ENCODE measurements at places on chromosomes 4 and X.
A peak's percentile ranks its signal among the peaks of the same experiment; 100 is the strongest.

DNA sequence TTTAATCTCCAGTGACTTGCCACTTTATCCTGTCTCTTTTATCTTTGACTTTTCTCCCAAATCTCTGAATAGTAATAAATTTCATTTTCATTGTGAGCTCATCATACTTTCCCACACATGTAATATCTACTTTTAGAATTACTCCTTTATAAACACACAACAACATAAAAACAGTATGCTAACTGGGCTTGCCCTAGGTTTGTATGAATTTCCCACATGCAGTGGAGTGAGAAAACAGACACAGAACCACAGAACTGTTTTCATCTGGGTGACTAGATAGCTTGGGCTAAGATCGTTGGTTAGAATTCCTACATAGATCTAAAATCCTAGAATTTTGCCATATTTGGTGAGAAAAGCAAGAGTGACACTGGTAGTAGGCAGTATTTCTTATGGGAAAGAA is 409.5 kb downstream of the SPRY1 start:
- no peak for DNase-seq

DNA sequence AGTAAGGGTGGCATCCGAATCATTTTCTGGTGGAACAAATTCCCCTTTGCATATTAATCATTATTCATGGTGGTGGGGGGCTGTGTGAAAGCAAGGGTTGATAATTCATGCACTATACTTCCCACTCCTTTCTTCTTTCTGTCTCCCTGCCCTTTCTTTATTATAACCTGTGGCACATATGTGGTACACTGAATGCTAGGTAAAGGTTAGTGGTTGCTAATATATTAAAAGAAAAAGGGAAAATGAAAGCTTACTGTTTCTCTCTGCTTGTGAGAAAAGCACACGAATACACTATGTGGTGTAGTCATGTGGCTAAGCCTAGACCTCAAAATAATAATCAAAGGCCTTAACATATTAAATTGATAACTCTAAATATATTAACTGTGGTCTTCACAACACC is 178.4 kb upstream of the RPS6KA3 start:
- no peak for DNase-seq

DNA sequence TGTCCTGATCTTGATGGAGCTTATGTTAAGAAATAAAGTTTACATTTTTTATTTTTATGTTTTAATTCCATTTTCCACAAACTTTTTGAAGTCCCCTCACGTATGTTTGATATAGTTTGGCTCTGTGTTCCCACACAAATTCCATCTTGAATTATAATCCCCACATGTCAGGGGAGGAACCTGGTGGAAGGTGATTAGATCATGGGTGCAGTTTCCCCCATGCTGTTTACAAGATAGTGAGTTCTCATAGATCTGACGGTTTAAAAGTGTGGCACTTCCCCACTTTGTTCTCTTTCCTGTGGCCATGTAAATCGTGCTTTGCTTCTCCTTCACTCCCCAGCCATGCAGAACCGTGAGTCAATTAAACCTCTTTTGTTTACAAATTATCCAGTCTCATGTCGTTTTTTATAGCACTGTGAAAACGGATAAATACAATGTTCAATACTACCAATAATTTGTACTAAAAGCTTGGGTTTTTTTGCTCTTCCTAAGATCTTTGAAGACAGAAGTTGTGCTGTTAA is 89.8 kb downstream of the PAPSS1 start:
- no peak for DNase-seq

DNA sequence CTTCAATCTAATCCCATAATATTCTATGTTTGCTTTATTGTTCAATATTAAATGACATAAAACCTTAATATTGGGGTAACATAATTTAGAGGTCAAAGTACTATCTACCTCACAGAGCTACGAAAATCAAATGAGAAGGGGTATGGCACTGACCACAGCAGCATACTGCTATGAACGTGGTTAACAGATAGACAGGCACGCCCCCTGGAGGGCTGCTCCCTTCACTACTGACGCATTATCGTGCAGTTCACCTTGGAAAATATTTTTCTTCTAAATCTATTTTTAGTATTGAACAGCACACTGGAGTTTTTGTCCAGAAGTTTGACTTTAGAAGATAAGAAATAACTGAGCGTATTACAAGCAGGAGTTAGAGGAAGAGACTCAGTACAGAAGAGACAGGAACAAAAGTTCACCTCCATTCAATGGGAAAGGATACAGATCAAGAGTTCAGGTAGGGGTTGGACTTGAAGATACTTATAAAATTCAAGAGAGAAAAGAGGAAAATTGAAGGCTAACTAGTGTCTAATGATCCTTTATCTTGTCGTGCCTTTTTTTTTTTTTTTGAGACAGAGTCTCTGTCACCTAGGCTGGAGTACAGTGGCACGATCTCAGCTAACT is 22.7 kb downstream of the MAP9 start:
- peak; percentile 20 for DNase-seq

- DNase-seq = no peak
Observed at GRCh38 chrX:12986164-12986779, 11.4 kb downstream of the TMSB4X start.

GRCh38 chr4:128961405-128961804 is 131.9 kb downstream of the SCLT1 start:
- no peak for DNase-seq

DNA sequence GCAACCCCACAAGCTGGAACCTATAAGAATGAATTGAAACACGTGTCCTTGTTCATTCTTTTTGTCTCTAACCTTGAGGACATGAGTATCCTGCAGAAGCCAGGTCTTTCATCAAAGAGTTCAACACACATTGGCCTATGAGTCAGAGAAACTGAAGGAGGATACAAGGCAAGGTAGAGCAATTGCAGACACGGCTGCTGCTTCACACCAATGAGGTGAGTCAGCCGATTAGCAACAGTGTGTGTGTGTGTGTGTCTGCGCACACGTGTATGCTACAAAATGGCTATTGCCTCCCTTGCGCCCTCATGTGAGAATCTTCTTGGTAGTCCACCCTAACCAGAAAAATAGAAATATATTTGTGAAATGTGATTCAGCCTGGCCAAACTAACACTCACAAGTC is 1477.7 kb upstream of the IGFBP7 start:
- no peak for DNase-seq

DNA sequence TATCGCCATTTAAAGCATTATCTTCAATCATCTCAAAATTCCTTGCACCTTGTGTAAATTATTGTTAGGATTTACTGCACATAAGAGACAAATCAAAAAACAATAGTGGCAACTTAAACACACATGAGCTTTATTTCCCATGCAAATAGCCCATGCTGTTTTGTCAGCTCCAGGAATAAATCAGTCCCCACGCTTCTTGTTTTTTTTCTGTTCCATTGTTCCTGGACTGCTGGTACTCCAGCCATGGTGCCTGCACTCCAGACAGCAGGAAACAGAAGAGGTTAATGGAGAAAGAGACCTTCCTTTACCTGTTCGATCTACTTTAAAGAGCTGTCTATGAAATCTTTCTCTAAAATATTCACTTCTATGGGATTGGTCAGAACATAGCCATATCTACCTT is 1515.7 kb upstream of the TENM3 start:
- DNase-seq = no peak

GRCh38 chr4:89829470-89830138 is 7.4 kb downstream of the SNCA start:
- DNase-seq = peak; percentile 58

GRCh38 chr4:37951461-37952352 is 8.5 kb upstream of the PTTG2 start:
- no peak for DNase-seq

DNA sequence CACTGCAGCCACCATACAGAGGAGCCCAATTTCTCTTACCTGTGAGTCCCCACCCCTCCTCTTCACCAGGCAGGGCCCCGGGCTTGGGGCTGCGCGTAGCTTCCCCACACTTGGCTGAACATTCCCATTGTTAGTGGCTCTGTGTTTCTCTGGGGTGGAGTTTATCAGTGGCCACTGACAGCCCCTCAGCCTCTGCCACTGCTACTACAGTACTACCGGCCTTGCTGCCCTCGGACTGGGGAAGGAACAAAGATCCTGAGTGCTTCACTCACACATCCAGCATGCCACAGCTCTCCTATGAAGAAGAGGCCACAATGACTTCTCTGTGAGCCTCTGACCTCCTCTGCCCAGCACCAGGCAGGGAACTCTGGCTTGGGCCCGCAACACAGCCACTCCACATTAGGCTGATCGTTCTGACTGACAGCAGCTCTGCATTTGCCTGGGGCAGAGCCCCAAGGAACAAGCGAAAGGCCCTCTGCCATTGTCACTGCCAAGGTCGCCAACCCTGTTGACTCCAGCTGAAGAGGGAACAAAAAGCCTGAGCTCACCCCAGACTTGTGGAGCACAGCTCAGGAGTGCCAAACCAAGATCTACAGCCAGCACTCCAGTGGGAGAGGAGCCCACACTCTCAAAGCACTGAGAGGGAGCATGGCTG is 24.0 kb downstream of the ABCB7 start:
- no peak for DNase-seq

DNA sequence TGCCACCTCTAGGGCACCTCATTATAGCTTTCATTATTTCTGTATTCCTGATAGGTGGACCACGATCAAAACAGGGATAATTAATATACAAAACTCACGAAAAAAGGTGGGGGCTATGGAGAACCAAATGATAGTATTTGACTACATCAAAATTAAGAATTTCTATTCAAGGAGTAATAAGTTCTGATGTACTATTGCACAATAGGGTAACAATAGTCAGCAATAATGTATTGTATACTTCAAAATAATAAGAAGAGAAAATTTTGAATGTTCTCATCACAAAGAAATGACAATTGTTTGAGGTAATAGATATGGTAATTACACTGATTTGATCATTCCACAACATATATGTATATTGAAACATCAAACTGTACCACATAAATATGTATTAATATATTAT is 327.3 kb upstream of the TRAM1L1 start:
- no peak for DNase-seq

DNA sequence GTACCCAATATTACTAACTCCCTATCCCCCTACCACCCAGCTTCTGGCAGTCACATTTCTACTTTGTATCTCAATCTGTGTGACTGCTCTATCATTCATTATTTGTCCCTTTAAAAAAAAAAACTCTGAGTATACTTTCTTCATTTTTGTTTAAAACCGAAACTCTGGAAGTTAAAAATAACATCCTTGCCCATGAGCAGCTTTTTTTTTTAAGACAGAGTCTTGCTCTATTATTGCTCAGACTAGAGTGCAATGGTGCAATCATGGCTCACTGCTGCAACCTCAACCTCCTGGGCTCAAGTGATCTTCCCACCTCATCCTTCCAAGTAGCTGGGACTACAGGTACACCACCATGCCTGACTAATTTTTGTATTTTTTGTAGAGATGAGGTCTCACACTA is 15.8 kb downstream of the UBE2K start:
- DNase-seq = no peak

DNA sequence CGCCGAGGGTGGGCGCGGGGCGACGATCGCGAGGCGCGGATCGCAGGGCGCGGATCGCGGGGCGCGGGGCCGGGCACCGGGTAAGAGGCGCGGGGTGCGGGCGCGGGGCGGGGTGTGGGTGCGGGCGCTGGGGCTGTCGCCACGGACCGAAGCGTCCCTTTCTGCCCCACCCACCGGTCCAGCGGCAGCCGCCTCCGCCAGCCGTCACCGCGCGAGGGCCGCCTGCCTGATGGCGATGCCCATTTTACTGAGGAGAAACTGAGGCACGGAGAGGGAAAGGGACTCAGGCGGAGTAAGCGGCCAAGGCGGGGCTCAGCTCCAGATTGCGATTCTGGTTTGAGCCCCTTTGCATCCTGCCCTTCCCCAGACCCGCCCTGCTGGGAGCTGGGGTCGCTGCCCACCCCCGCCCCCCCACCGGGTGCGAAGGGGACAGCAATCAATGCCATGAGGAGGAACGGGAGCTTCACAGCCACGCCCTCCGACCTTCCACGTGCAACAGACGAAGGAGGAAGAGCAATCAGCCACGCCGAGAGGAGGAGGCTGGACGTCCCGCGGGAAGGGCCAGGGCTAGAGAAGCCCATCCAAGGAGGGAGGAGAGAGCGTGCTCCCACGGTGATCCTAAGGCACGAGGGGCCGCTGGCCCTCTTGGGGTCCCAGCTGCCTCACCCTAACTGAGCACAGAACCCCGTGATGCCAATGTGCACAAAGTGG is 10.9 kb upstream of the MAN2B2 start:
- DNase-seq = no peak

DNA sequence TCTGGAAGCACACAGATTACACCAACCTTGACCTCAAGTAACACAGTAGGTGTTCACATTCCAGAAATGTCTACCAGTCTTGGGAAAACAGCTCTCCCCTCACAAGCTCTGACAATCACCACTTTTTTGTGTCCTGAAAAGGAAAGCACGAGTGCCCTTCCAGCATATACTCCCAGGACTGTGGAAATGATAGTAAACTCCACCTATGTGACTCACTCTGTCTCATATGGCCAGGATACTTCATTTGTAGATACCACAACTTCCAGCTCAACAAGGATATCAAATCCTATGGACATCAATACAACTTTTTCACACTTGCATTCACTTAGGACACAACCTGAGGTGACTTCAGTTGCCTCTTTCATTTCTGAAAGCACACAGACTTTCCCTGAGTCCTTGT is 46.9 kb downstream of the ADGRG4 start:
- DNase-seq = no peak

- no peak for DNase-seq
Observed at GRCh38 chr4:55345054-55345453, 988 bp upstream of the SRD5A3 start.

DNA sequence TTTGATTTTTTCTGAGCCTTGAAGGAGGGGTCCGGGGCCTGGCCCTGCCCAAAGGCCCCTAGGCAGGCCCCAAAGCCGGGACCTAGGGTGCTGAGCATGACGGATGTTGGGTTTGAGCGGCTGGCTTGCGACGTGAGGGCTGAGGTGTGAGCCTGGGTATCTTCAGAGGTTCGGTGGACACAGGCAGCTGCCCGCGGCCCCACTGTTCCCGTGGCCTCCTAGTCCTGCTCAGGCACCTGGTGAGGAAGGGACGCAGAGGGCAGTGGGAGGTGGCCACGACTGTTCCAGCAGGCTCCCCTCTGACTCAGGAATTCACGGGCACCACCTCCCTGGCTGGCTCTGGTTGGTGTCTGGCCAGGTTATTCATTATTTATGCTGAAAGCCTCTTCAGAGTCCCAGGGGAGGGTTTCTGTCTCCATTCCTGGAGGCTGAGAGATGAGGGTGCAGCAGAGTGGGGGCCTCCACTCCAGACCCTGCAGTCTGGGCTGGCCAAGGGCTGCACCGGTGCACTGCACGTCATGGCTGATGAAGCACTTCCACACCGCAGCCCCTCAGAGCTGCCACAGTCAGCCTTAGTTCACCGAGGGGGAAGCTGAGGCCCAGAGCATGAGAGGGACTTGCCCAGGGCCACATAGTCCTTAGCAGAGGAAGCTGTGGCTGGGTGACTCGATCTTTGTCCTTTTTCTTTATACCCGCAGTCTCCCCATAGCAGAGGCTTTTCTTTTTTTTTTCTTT is 2.2 kb downstream of the MSANTD1 start:
- DNase-seq = no peak

All from hippocampal formation (tissue), 2 donors.